COR-L47 (cell line): ENCODE measurements at places on chromosomes 4 and X.

- no peak for DNase-seq
Observed at GRCh38 chr4:91961504-91961903, 342.3 kb upstream of the GRID2 start.

DNA sequence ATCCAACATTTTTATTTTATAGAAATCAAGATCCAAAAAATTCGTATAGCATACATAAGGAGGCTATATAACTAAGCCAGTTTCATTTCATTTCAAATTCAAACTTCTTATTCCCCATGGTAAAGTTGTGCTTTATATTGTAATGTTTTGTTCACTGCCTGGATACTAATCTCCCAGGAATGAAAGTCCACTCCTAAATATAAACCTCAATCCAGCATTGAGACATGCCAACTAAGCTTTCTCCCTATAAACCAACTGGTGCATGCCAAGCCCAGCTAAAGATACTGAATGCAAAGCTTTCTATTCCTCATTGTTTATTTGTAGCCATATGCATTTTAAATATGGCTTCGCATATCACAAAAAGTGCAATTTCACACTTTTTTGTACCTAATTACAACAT is 63.8 kb upstream of the INPP4B start:
- DNase-seq = no peak

DNA sequence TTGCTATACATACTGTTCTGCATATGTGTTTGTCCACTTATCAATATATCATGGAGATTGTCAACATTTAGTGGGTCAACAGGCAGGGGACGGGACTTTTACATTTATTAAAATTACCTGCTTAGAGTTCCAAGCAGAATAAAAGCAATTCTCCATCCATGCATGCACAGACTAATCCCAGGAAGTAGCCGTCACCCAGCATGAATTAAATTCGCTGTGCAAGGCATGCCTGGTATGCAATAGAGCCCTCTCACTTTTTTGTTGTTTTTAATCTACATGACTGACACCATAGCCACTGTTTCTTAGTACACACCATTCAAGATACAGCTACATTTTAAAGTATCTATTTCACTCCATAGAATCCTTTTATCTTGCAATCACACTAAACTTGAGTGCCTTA is 108.9 kb downstream of the USP46 start:
- DNase-seq = no peak

- DNase-seq = peak; percentile 25
Observed at GRCh38 chr4:78254893-78255292, 197.8 kb downstream of the FRAS1 start.

DNA sequence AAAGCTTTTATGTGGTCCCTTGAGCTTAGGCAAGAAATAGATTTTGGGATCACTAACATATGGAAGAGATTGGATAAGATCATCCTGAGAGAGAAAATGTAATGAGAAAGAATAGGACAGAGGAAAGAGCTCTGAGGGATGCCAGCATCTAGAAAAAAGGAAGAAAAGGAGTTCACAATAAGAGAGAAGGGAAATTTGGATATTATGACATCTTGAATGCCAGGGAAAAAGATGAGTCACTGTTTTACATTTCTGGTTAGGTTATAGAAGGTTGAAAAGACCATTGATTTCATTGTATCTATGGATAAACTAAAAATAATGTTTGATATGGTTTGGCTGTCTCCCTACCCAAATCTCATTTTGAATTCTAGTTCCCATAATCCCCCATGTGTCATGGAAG is 208.5 kb downstream of the MAD2L1 start:
- DNase-seq = no peak

GRCh38 chr4:100113096-100113495 is 77.2 kb downstream of the DDIT4L start:
- no peak for DNase-seq

DNA sequence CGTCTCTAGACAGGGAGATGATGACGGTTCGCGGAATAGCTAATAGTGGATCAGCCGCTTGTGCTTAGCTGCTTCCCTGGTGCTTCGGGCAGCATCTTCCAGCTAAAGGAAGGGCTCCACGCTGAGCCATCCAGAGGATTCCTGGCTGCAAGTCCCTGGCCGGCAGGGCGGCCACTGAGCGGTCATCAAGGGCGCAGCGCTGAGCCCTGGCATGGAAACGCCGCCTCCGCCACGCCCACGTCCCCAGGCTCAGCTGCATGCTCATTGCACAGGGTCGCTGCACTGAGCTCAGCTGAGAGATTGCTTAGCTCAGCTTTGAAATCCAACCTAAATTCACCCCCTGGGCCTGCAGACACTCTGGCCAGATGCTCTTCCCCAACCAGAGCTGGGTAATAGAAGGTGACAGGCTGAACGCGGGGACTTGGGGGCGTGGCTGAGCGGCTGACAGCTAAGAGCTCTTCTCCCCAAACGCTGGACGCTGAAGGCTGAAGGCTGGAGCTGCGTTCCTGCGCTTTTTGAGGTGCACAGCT is 118.2 kb upstream of the KIT start:
- DNase-seq = no peak

GRCh38 chrX:133544778-133545177 is 129.5 kb upstream of the GPC4 start:
- no peak for DNase-seq

DNA sequence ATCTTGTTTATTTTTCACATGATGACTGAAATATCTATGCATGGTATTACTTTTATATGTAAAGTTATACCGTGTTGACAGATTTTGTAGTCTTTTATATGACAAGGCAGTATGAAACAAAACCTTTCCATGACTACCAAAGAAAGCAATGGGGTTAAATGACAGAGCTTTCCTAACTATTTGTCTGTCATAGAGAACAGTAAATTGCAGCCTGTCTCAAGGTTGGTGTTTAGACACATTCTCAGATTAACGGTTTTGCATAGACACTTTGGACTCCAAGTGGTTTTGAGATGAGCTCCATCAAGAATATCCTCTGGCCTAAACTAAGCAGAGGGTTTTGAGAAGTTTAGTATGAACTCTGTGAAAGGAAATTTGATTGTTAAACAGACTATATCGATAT is 180.7 kb upstream of the TENM3 start:
- DNase-seq = no peak
